T follicular helper cell (primary cell): ENCODE measurements at places on chromosomes 2 and 18.

GRCh38 chr2:103285354-103285753 lies 523.5 kb downstream of the TMEM182 start:
- DNase-seq: no peak

GRCh38 chr2:181138816-181139215 lies 158.4 kb downstream of the UBE2E3 start:
- no peak for DNase-seq

DNA sequence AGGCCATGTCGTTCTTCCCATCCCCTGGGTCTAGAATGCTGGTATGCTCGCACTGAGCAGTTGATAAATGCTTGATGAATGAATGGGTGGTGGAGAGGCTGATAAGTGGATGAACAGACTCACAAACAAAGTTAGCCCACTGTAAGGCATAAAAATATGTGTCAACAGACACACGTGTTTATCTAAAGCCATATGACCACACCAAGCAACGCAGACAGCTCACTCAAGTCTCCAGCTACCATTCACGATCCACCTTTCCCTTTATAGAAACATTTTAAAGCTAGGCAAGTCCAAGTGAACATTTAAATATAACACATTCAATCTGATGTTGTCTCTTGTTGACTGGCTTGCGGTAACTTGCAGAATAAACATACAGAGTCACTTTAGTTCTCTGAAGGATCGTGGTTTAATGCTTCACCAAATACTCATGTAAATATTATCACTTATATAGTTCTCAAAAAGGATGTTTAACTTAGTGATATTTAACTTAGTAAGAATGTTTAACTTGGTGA lies 105.5 kb downstream of the NOL10 start:
- no peak for DNase-seq

- DNase-seq: no peak
Observed at GRCh38 chr2:78355967-78356366, 669.5 kb upstream of the REG3G start.

DNA sequence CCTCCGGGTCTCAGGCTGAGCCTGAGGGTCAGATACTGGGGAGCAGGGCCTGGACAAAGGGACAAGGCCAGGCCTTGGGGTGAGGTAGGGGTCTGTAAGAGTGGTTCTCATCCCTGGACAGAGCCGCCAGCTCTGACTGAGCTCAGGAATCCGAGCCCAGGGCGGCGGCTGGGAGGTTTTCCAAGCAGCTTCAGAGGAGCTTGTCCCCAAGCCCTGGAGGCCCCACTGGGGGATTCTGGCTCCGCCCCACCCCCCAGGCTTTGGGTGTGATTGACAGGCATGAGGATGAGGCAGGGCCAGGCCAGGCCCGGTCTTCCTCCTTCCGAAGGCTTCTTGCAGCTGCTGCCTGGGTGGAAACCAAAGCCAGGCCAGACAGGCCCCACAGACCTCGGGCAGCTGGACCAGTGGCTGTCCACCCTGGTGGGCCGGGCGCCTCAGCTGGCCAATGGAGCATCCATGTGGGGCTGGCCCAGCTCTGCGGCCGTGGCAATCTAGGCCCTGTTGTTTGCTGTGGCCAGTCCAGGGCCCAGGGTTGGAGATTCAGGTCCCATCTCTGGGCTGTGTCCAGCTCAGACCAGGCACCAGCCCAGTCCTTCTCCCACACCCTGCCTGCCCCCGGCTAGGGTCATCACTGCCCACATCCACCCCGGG lies 23.1 kb upstream of the GPC1 start:
- DNase-seq: no peak

- no peak for DNase-seq
Observed at GRCh38 chr2:151971301-151972051, 127.4 kb downstream of the CACNB4 start.
